ENCODE measurements at places on chromosomes 13 and 19.

GRCh38 chr13:64482373-64482772 is 2747.8 kb downstream of the PCDH9 start:
- DNase-seq = no peak

DNA sequence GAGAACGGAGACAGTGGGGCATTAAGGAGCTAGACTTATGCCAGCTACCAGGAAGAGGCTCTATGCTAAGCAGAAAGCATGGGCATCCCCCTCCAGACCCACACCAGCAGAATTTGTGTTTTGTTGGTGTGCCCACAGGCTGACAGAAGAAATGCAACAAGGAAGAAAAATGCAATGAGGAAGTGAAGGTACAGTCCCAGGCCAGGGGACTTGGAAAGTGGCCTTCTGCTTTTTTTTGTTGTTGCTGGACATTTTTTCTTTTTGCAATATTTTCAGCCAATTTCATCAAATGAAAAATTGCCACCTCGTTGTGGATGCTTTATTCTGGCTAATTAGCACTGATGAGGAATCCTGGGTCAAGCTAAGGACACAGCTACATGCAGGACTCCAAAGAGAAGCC is 167.7 kb downstream of the TSHZ3 start:
- no peak for DNase-seq

- DNase-seq = no peak
Observed at GRCh38 chr13:113149711-113150549, 8.5 kb upstream of the PROZ start.

- no peak for DNase-seq
Observed at GRCh38 chr13:36310417-36311108, 12.9 kb upstream of the CCDC169 start.

- no peak for DNase-seq
Observed at GRCh38 chr19:19637523-19638251, 5.8 kb downstream of the GMIP start.

DNA sequence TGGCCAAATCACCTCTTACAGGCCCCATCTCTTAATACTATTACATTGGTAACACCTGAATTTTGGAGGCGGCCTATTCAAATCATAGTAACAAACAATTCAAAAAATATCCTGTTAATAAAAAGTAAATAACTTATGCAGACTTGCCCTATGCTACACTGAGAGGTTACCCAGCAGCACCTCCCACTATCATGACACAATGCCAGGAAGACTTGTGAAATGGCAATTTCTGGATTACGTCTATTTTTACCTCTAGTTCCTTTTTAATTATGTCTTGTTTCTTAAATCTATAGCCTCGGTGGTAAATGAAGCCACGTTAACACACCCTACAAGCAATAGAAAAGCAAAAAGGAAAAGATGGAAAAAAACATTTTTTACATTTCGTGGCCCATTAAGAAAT is 6.2 kb upstream of the DZIP1 start:
- DNase-seq = no peak

DNA sequence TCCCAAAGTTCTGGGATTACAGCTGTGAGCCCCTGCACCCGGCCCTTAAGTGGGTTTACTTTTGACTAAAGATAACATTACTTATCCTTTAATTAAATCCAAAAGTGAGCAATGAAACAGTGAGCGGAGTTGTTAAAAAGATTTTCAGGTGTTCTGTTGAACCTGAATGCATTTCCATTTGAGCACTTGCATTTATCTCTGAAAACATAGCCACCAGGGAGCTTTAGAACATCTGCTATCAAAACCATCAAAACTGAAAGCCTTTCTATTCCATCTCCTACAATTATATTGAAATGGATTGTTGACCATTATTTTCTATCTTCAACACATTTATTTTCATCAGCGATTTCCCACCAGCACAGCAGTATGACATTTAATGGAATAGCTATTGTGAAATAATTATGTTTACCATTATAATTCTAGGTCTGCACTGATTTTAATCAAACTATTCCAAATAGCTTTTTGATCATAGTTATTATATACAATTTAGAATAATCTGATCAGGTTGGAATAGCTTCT is 269.0 kb downstream of the FGF14 start:
- DNase-seq = no peak

- no peak for DNase-seq
Observed at GRCh38 chr19:50514346-50515167, 844 bp upstream of the ASPDH start.

DNA sequence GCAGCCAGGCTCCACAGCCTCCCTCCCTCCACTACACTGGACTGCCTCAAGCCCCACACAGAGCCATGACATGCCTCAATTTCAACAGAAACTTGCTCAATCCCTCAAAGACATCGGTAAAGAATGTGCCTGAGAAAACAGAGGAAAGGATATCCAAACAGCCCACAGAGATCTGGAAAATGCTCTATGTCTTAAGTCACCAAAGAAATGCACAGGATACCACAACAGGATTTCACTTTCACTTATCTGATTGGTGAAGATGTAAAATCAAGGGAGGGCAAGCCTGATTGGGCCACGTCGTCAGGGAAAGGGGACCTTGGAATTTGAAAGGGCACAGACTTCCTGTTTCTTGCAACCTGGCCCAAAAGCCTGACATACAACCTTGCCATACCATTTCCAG is 14.2 kb downstream of the CACNA1A start:
- DNase-seq = no peak
